ENCODE measurements at places on chromosomes 16 and 17.
A peak's percentile ranks its signal among the peaks of the same experiment; 100 is the strongest.

DNA sequence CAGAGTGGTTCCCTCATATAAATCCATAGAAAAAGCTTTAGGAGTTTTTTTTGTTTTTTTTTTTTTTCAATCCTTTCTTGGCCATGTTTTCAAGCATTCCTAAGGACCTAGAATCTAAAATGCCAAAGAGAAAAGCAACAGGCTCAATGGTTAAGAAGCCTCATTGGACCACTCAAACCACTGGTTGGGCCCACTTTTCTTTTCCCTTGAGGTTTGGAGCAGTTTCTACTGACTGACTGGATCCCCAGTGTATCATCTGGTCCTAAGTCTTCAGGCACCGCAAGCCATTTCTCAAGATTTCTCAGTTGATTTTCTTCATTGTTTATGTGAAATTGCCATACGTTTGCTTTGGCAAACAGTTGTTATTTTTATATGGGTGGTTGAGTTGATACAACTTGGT is 14.4 kb downstream of the METTL9 start:
- no peak for DNase-seq

- DNase-seq = no peak
Observed at GRCh38 chr17:60563743-60564142, 36.2 kb upstream of the PPM1D start.

GRCh38 chr17:55402374-55402773 is 19.3 kb downstream of the MMD start:
- DNase-seq = no peak

DNA sequence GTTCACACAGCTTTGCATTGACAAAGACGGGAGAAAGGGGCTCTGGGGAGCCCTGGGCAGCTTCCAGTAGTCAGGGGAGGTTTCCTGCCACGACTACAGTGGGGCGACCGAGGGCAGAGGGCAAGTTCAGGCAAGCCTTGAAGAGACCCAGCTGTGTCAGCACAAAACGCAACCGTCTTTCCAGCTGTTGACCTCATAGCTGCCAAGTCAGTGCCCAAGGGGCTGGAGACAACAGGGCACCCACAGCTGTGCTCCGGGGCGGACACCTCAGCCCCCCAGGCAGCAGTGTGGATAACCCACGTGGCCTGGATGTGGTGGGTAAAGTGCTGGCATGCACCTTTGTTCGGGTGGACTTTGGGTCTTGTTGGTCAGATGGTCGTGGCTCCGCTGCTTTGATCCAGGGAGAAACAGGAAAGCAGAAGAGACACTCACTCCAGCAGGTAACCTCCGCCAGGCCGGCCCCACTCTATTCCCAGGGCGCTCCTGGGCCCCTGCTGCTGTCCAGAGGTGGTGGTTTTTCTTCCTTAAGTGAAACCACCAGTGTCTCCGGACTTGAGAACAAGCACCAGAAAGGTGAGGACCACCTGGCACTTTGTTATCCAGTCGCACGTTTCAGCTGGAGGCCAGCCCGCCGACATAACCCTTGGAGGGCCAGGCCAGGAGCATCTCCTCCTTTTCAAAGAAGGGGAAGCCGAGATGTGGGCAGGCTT is 17.6 kb upstream of the CBX2 start:
- no peak for DNase-seq

GRCh38 chr16:68085259-68086071 is at the start of gene NFATC3:
NFATC3 (plus strand) TSS chr16:68085370; CDS start chr16:68085682, 312 bp downstream.
- peak; percentile 46 for DNase-seq

DNA sequence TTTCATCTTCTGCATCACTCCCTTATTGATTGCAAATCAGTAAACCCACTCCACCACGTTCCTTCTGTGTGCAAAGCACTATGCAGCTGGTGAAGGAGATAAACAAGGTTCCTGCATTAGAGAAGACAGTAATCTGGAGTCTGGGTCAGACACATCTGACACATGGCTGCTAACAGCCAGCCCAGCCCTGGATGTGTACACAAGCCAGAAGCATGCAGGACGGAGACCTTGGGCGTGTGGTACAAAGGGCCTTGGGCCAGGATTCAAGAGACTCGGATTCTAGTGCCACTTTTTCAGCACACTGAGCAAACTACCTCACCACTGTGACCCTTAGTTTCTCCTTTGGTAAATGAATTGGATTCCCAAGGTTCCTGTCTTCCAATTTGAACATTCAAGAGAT is 86.6 kb upstream of the DNAH9 start:
- no peak for DNase-seq

- DNase-seq = no peak
Observed at GRCh38 chr16:3095869-3096268, 3.2 kb downstream of the ZSCAN10 start.

GRCh38 chr16:57823836-57824235 is 21.5 kb upstream of the KIFC3 start:
- no peak for DNase-seq

DNA sequence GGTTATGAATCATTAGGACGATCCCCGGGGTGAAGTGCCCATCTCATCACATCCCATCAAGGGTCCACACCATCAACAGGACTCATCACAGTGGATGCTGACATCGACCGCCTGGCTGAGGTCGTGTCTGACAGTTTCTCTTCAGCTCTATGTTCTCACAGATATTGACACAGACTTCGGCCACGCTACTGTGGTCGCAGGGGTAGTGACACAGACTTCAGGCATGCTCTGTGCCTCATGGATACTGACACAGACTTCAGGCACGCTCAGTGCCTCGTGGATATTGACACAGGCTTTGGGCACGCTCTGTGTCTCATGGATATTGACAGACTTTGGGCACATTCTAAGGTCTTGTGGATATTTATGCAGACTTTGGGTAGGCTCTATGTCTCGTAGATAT is 50.1 kb downstream of the KLHDC4 start:
- no peak for DNase-seq

DNA sequence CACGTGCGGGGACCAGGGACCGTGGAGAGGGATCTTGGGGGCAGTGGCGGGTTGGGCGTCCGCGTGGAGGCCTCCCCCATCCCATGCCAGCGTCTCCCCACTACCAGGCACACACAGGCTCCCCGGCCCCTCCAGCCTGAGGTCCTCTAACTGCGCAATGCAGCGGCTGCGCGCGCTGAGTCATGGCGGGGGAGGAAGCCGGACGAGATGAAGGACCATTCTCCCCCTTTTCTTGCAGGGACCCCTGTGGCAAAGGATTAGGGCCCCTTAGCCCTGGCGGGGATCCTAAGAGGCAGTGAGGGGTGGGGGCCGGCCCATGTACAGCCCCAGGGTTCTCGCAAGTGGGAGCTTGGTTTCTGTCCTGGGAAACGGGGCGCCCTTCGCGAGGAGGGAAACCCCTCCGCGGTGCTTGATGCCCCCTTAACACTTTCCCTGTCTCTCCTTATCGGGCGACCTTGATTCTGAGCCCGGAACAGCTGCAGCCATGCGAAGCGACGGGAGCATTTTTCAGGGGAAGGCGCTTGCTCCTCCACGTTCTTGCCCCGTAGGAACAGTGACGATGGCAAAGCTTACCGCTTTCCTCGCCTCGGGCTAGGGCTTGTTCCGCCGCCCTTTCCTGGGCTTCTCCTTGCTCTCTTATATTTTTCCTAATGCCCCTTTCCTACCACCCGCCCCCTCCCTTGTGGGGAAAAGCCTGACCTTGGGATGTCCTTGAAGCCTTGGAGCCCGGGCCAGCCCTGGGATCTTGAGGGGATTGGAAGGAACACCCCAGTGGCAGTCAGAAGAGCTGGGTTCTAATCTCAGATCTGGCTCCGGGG is 592 bp downstream of the ALDOA start:
- no peak for DNase-seq
